Body of pancreas (tissue), 4 donors: ENCODE measurements at places on chromosomes 12 and 14.
A peak's percentile ranks its signal among the peaks of the same experiment; 100 is the strongest.

DNA sequence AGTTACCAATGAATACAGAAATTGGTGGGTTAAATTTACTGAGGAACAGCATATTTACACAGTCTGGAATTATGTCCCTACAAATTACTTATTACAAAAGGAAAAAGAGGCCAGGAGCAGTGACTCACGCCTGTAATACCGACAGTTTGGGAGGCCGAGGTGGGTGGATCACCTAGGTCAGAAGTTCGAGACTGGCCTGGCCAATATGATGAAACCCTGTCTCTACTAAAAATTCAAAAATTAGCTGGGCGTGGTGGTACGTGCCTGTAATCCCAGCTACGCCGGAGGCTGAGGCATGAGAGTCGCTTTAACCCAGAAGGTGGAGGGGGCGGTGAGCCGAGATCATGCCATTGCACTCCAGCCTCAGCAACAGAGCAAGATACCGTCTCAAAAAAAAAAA is 52.6 kb downstream of the HECTD1 start:
- DNase-seq = no peak

GRCh38 chr12:108332791-108333382 is 6.2 kb downstream of the CMKLR1 start:
- DNase-seq = peak; percentile 77

DNA sequence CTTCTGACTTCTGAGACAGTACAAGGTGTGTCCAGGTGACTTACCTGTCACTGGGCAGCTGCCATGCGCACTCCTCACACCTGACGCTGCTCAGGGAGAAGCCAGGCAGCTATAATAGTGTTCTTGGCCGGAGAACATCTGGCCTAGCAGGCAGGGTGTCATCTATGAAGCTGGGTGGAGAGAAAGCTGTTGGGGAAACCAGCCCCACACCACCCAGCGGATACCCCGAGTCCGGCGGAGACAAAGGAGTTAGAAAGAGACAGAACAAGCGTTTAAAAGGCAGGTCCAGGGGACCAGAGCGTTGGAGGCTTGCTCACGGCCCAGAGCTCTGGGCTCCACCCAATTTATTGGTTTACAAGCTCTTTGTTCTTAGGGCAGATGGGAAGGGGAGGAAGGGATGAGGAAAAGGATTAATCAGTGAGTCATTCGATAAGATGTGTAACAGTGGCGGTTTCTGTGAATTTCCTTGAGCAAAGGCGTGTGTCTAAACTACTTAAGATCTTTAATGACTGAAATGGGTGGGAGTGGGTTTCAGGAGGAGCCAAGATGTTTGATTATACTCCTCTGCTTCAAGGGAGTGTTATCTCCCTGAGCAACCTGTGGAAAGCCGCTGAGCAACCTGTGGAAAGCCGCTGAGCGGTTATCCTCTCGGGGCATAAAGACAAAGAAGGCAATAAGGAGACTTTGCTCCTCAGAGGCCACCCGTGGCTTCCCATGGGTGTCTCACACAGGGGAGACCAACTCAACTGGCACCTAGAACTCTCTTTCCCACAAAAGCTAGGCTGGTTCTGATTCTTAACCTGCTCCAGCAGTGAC is at the start of gene GALNT8:
TSS of gene GALNT8 (plus strand) at position 580 of the 816 bp plus-strand sequence. CDS start 278 bp downstream, outside the sequence.
- DNase-seq = no peak

DNA sequence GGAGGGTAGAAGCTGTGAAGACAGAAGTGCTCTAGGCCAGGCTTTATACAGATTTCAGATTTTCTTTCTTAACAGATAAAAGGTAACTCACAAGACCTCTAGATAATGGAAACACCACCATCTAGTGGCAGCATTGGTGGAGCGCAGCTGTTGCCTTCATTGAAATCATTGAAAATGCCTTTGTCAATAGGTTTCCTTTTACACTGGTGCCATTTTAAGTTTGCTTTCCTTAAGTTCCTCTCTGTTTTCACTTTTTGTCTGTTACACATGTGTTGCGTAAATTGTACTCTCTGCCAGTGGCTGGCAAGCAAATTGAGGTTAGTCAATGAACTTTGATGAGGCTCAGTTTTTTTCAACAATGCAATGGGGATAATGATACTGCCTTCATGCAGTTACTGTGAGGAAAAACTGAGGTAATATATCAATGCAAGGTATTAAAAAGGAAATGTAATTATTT is 31.1 kb downstream of the ALDH1L2 start:
- peak; percentile 85 for DNase-seq

GRCh38 chr12:108356835-108357806 is 18.0 kb upstream of the CMKLR1 start:
- DNase-seq = no peak

DNA sequence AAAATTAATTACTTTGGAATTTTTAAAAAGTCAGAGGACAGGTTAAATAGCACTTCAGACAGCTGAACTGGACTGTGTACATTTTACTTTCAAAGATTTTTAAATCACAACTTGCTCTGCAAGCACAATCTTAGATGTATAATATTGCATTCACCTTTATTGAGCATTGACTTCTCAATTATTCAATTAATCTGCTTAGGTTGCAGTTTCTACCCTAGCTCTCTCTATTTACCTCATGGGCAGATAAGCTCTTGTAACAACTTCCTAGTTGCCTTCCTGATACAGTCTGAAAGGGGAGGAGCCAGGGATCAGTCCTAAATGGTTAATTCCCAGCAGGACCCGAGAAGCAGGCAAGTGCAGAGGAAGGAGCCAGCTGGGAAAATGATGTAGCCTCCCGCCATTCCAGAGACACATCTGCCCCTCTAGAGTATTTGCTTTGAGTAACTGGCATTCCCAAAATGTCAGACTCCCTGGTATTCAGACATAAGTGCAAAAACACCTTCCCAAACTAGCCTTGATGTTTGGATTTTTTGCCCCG is 302.8 kb downstream of the GALC start:
- DNase-seq = no peak

- peak; percentile 55 for DNase-seq
Observed at GRCh38 chr12:26810330-26810729, 22.7 kb downstream of the ITPR2 start.

- no peak for DNase-seq
Observed at GRCh38 chr14:99179946-99180345, 92.1 kb downstream of the BCL11B start.

- no peak for DNase-seq
Observed at GRCh38 chr14:89736881-89737280, 217.6 kb downstream of the EFCAB11 start.

DNA sequence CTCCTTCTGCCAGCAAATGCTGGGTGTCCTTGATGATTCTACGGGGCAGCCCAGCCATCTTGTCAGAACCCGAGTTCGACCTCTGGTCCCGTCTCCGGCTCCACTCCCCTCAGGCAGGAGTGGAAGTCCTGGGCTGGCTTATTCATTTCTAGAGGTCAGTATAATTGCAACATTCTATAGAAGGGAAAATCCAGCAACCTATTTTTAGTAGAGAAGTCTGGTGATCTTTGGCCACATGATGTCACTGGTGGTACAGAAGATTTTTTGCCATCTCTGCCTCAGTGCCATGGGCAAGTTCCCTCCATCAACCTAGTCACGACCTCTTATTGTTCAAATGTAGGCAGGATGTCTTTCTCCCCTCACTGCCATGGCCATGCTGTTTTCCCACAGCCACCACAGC is 22.4 kb downstream of the OR10G2 start:
- DNase-seq = no peak

DNA sequence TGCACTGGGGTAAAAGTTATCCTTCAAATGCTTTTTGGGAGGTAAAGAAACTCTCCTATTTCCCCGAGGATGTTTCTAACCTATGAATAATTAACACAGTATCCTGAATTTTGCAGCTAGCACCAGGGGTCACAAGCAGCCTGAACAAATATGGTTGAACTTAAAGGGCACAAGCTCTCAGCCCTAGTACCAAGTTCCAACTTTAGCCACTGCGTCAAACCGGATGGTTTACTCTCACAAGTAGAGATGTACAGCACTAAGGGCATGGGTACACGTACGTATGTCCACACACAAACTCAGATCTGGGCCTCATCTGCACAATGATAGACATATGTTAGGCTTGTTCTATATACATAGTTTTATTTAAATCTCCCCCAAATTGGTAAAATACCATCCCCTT is 4.7 kb downstream of the CCDC88C start:
- DNase-seq = no peak

- DNase-seq = no peak
Observed at GRCh38 chr14:44928793-44929192, 33.0 kb downstream of the KLHL28 start.

GRCh38 chr14:23174296-23175184 is 8.9 kb downstream of the SLC7A8 start:
- no peak for DNase-seq

DNA sequence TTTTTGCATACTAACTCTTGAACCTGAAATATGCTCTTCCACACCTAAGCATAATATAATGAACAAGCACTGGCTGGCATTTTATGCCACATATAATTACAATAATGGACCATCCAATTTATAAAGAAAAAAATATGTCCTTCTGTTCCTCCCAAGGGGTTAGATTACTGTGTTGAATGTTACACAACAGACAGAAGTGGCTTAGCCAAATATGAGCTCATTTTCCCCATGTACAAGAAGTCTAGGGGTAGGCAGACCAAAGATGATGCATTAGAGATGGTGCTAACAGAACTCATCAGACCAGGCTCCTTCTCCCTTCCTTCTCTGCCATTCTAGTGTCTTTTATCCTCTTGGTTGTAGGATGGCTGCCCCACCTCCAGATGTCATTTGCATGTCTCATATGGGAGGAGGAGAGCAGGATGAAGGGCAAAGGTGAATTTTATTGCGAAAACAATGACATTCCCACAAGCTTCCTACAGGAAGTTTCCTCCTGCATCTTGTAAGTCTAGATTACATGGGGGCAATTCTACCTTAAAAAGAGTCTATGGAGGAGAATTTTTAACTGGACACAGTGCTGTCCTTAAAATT is 43.9 kb upstream of the SLC2A13 start:
- no peak for DNase-seq

GRCh38 chr14:27366596-27366995 is 768.8 kb upstream of the NOVA1 start:
- DNase-seq = no peak

GRCh38 chr14:22579236-22579635 is 9.8 kb downstream of the DAD1 start:
- no peak for DNase-seq

DNA sequence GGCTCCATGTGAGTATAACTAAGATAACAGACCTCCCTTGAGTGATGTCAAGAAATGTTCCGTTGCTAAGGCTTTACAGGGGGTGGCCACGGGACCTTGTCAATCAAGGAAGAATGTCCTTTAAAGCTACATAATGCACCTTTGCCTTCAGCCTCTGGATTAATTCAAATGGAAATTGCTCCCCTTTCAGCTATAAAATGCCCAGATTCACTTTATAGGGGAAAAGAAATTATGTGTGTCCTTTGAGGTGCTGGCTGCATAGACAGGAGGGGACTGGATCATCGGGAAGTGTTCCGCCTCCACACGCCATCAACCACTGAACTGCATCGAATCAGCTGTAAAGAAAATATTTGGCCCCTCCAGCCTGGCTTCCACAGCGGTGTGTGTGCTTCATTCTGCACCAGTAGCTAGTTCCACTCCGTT is 415.4 kb downstream of the DPF3 start:
- no peak for DNase-seq

- no peak for DNase-seq
Observed at GRCh38 chr12:54439096-54439495, 20.0 kb upstream of the ITGA5 start.

- DNase-seq = peak; percentile 10
Observed at GRCh38 chr14:98931911-98932310, 340.1 kb downstream of the BCL11B start.
